ENCODE measurements at places on chromosomes 2 and 18.

DNA sequence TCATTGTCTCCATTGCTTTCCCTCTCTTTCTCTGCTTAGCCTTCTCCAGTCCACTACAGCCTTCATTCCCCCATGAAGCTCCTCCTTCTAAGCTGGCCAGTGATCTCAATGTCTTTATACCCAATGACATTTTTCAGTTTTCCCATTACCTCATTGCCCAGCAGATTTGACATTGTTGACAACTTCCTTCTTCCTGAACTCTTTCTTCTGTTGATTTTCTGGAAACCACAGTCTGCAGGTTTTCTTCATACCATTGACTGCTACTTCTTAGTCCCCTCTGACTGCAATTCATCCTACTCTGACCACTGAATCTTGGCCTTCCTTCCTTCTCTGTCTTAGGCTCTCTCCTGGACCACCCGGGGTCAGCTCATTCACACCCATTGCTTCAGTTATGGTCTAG lies 22.9 kb upstream of the SPP2 start:
- no peak for DNase-seq

DNA sequence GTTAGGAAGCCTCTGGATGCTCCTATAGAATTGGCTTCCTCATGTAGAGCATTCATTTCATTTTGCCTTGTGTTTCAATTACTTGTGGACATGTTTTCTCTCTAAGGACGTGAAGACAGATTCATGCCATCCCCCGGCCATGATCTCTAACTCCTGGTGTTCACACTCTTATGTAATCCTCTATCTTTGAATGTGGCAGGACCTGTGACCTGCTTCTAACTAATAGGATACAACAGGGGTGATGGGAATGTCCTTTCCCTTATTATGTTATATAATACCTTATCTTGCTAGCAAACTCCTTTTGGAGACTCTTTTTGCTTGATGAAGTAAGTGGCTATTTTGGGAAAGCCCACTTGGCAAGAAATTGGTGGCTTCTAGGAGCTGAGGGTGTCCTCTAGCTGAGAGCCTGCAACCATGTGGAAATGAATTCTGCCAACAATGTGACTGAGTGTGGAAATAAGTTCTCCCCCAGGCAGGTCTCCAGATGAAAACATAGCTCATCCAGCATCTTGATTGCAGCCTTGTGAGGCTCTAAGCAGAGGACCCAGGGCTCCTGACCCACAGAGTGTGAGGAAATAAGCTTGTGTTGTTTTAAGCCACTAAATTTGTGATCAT lies 13.8 kb downstream of the DPYSL5 start:
- no peak for DNase-seq

- DNase-seq, result no peak
These were observed 222.9 kb downstream of the PRKCE start for GRCh38 chr2:45874344-45874743.

DNA sequence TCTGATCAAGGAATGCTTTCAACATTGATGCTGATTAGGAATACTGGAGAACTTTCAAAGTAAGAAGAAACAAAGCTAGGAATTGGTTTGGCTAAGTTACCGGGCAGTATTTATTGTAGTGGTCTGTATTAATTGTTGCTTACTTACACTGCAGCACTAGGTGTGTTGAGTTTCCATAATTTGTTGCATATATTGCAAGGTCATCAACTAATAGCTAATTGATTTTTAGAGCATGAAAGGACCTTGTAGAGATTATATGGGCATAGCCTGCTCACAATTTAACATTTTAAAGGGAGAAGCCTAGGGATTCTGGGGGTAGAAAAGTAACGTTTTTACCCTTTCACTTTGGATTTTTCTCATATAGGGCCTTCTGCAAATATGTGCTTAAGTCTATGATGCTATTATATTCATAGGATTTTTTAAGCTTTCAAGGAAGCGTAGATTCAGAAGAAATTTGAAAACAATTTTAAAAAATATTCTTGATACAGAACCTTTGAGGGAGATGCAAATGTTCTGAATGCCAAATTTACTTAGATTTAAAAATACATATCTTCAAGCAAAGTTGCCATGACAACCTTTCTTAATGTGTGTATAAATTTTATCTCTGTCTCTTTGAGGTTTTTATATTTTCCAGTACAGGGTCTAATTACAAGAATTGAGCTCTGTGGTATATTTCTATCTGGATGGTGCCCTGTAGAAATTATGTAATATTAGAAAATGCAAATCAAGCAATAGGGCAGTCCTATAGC lies 17.3 kb upstream of the ABI2 start:
- no peak for DNase-seq

- no peak for DNase-seq
These were observed 26.2 kb downstream of the TFPI start for GRCh38 chr2:187528042-187528441.
